8988T (cell line): ENCODE measurements at places on chromosomes 7 and 10.

- DNase-seq: no peak
Observed at GRCh38 chr10:30080161-30080560, 20.8 kb upstream of the JCAD start.

DNA sequence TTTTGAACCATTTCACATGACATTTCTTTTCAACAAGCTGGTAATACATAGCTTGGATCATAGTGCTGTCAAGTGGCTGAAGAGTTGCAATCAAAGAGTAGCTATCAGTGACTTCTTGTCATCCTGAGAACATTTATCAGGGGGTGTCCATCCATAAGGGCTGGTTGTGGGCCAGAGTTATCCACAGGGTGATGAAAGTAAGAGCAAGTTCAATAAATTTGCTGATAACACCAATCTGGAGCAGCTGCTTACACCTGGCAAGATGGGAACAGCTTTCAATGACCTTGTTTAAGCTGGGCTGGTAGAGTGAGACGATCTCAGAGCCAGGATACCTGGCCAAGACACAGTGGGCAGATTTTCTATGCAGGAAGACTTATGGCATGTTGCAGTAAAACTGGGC is 96.3 kb upstream of the IMMP2L start:
- no peak for DNase-seq

DNA sequence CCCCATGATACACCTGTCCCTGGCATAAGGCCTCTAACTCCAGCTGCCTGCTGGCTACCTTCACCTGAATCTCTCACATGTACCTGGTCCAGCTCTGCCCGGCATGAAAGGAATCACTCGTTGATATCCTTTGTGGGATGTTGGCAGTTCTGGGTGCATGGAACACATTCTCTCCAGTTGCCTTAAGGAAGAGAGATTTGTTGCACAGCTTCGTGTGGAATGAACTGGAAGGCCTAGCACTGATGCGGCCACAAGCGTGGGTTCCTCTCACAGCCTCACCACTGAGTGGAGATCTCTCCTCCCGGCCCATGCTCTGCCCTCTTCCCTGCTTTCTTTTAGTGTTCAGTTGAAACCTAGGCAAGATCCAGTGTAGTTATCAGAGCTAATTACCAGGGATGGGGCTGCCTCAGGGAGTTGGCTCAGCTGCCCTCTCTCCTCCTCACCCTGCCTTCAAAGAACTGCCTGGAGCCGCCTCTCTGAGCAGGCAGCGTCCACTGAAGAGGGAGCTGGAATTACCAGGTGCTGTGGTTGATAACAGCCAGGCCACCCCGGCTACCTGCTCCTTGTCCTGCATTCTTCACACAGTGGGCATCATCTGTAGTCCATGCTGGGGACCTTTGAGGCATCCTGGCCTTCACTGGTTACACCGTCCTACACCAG is 194.3 kb downstream of the CCDC3 start:
- no peak for DNase-seq

DNA sequence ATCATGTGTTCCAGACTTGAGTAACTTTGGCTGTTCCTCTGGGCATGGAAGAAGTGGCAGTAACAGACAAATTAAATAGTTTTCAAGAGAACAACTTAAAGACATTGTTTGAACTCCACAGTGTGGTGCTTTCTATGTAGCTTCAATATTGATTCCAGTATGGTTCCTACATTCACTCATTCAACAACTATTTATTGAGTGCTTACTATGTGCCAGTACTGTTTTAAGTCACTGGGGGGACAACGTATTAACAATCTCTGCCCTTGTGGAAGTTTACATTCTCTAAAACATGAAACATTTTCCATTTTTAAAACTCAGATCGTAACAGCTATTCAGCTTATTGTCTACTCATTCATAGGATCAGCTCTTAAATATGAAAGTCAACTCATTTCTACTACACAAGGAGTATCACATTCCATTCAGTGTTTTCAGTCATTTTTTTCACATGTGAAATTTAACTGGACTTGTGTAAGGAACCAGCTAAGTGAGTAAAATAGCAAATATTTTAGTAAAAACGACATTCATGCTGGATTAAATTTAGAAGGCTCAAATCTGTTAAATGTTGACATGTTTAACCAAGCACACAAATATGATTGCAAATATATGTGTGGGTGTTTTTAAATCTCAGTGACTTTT is 13.6 kb upstream of the CUBN start:
- DNase-seq: no peak
